ELR (cell line): ENCODE measurements at places on chromosomes 3 and 15.
A peak's percentile ranks its signal among the peaks of the same experiment; 100 is the strongest.

- DNase-seq = no peak
These were observed 312.7 kb upstream of the DPH6 start for GRCh38 chr15:35858707-35859106.

- DNase-seq = peak; percentile 98
These were observed 85.3 kb upstream of the LIMD1 start for GRCh38 chr3:45509038-45509767.

DNA sequence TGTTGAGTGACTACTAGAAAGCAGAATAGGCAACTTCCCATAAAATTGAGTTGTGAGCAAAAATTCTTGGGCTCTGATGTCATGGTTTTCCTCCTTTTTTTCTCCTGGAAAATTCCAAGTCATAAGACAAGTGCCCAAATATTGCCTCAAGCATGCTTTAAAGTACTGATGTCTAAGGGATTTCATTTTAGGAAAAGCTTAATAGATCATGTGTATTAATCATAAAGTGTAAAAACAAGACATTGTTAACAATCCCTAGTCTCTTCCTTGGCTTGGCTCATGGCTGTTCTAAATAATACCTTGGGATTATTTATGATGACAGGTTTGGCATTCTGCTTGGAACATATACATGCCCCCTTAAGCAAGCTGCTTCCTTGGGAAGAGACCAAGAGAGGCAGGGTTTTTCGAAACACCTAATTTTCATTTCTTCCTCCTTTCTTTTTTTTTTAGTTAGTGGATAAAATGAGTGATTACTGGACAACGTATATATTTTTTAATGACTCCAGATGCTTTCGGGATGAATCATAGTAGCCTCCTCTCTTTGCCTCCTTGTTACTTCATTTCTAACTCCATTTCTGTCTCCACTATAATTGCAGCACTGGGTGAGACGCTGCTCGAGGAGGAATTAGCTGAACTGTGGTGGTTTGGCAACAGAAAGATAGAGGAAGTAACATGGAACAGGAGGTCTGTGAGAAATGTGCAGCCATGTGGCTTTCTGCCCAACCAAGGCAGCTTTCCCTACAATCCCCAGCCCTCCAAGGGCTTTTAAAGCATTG is 104.9 kb downstream of the TPRG1 start:
- DNase-seq = peak; percentile 82

DNA sequence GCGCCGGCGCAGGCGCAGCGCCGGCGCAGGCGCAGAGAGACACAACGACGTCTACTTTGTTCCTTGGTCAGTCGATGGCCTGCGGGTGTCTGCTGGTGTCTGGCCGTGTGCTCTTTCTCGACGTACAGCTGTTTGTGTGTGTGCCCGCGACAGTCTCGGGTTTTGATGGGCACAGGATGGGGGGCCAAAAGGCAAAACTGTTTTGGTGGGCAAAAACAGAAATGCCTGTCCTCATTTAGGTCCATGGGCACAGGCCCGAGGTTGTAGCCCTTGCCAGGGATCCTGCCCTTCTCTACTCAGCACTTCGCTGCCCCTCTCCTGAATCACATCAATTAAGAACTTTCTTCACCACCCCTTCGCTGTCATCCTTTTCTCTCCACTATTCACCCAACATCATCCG is 184.8 kb upstream of the CHL1 start:
- no peak for DNase-seq

- peak; percentile 38 for DNase-seq
These were observed 108.8 kb downstream of the ARRDC4 start for GRCh38 chr15:98069256-98069655.

DNA sequence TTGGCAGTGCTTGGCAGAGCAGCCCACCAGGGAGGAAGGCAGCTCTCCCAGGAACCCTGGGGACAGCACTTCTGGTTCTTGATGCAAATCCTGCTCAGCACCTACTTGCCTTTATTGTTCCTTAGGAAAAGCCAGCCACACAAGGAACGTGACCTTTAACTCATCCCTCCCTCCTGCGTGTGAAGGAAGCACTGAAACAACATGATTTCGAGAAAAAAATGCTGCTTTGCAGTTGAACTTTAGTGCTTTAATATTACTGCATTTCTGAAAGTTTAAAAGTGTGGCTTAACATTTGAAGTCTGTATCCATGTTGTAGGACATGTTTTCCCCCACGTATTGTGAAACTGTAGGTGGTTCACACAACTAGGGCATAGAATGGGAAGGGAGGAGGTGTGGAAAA is 50.4 kb upstream of the CTNNB1 start:
- no peak for DNase-seq

- DNase-seq = no peak
These were observed 4.1 kb downstream of the UBE2E1 start for GRCh38 chr3:23809840-23810342.

DNA sequence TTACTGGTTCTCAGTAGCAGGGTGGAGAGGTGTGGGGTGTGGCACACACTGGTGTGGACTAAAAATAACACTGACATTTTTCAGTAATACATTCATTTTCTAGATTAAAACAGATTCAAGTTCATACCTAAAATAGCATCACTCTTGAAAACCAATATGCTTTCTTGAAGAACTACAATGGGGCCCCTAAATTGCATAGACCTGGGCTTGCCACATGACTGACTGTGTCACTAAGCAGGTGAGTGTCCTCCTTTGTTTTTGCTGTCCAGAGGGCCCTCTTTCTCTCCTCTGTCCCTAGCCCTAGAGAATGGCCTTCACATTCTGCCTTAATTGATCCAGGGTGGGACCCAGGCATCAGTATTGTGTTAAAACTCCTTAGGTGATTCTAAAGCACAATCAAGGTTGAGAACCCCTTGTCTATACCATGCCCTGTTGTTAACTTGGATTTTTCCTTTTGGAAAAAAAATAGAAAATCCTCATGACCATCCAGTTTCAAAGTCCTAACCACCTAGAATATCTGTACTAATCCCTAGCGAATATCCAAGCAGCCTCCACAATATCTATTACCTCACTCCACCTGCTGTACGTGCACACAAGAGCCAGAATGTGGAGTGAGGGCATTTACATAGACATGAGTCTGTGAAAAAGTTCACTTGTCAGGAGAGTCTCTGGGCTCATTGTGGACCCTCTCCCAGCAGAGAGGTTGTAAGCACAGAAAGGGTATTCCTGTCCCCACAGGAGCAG is 18.7 kb upstream of the TMEM41A start:
- DNase-seq = no peak

DNA sequence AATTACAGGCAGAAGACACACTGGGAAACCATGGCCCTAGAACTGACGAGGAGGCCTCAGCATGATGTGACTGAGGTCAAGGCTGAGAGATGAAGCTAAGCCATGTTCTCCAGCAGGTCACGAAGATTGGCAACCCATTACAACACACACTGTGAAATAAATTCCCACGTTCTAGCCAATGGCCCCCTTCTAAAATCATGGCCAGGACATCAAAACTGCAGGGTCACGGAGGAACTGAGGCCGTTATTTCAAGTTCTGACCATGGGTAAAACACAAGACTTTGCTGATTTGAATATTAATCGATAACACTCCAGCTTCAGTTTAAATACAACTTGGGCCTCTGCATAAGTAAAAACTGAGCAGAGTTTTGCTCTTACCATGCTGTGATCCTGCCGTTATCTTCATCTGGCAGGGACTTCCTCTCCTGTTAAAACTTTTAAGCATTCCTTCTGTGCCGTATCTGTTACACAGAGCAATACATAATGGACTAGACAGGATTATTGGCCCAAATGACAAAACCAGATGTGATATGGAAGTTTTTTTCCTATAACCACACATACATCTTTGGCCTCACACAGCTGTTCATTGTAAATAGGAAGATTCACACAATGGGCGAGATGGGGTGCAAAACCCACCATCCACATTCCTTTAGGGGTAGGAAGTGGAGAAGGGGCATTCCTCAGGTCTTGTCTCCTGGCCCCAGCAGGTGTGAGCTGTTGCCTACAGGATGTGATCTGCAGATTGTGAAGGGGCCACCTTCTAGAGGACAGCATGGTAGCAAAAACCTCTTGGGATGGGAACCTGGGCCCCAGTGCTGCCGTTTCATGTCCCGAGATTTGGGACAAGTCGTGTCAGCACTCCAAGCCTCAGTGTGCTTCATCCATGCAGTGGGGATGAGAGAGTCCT is 207.4 kb downstream of the OPA1 start:
- DNase-seq = no peak

GRCh38 chr3:14440531-14441239 is 38.3 kb downstream of the SLC6A6 start:
- DNase-seq = peak; percentile 25

- DNase-seq = peak; percentile 70
These were observed 51.8 kb downstream of the CMTM7 start for GRCh38 chr3:32443478-32443877.

DNA sequence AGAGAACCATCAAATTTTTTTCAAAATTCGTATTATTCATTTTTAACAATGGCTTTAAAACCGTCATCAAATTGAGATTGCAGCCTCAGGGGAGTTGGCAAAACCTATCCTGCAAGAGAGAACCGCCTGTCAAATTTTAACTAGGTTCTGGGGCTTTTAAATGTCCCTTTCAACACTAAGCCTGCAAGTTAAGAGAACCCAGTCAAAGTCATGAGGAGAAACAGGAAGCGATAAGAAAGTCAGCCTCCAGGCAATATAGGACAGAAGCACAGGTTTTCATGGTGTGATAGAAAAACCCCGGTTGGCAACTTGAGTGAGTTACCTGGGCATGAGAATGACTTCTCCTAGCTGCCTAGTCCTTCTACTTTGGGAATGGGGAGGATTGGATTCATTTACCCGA is 59.8 kb downstream of the CPNE4 start:
- DNase-seq = no peak

DNA sequence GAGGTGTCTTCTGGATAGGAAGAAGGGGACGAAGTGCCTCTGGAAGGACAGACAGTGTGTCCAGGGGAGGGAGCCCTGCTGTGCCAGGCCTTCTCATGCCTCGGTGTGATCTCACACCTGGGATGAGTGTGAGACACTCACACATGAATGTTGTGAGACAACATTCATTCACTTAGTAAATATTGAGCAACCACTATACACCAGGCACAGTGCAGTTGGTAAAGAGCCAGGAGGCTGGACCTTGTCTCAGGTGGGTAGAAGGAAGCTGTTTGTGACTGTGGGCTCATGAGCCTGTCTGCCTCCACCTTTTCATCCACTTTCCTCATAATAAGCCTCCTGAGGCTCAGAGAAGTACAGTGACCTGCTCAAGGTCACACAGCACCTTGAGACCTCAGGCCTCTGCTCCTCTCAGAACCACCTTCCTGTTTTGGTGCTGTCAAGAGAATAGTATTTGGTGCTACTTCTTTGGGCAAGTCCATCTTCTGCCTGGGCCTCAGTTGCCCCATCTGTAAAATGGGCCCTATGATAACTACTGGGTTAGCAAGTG is 20.9 kb downstream of the SLC6A6 start:
- DNase-seq = no peak

- DNase-seq = no peak
These were observed 1501.2 kb upstream of the CADM2 start for GRCh38 chr3:83457551-83457950.
